ENCODE measurements at places on chromosomes 4 and X.

- no peak for DNase-seq
These were observed 46.8 kb downstream of the PSAPL1 start for GRCh38 chr4:7387925-7388324.

- peak; percentile 2 for DNase-seq
These were observed 122.3 kb downstream of the VCX3B start for GRCh38 chrX:8586953-8587352.

DNA sequence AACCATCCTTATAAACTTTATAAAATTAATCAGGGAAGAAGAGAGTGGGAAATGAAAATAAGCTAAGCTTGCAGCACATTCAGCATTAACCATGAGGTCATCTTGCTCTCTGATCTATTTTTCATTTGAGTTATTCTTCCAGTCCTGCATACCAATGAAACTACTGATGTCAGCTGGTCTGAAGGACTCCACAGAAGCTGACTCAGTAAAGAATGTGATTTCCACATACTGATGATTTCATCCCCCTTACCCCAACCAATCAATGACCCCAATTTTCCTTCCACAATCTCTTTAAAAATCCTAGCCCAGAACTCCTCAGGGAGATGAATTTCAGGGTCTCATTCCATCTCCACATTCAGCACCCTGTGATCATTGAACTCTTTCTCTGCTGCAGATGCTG is 18.8 kb upstream of the DSPP start:
- DNase-seq = no peak

- DNase-seq = no peak
These were observed 15.7 kb downstream of the SLC2A9 start for GRCh38 chr4:10005632-10006031.

DNA sequence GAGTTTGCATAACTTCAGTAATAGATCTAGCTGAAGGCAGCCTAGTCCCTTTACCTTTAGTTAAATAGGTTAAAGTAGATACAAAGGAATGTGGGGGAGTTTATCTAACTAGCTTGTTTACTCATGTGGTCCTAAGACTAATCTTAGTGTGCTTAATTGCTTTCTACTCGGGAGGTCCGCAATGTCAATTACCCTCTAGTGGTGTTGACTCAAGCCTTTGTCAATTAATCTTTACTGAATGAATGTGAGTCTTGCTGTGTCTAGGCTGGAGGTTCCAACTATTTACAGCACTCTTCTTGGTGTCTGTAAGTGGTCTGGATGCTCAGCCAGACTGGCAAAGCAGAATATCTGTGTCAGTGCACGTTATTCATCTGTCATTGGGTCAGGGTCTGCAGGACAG is 17.9 kb upstream of the YTHDC1 start:
- DNase-seq = no peak

GRCh38 chrX:136662976-136663375 is 15.0 kb downstream of the CD40LG start:
- no peak for DNase-seq

DNA sequence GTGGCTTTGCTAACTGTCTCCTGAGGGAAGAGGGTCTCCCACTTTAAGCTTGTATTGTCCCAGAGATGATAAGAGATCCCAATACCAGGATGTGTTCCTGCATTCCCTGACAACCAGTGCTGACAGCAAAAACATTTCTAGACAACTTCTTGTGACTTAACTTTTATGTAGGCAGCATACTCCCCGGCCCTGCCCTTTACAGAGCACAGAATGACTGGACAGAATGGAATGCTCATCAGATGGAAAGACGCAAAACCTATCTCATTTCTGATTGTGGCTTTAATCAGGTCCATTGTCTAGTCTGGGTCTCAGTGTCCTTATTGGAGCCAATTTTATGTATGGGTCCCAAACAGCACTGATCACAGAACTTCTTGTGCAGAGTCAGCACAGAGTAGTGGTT is 18.2 kb upstream of the PLAC1 start:
- no peak for DNase-seq

GRCh38 chr4:89572224-89572858 is 264.6 kb downstream of the SNCA start:
- DNase-seq = peak; percentile 85

DNA sequence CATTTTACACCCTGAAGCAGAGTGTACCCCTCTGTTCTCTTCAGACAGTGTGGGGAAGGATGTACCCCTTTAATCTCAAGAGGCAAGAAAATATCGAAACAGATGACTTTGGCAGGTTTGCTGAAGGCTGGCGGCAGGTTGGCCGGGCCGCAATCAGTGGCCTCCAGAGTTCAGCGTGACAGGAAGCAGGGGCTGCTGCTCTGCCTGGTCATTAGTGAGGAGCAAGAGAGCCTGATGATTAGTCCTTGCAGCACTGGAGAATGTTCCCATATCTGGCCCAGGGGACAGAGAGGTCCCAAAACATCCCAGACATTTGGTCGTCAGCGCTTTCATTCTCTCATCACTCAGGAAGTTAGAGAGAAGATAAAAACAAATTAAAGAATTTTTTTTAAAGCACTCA is 352.8 kb downstream of the SPRY1 start:
- DNase-seq = no peak

DNA sequence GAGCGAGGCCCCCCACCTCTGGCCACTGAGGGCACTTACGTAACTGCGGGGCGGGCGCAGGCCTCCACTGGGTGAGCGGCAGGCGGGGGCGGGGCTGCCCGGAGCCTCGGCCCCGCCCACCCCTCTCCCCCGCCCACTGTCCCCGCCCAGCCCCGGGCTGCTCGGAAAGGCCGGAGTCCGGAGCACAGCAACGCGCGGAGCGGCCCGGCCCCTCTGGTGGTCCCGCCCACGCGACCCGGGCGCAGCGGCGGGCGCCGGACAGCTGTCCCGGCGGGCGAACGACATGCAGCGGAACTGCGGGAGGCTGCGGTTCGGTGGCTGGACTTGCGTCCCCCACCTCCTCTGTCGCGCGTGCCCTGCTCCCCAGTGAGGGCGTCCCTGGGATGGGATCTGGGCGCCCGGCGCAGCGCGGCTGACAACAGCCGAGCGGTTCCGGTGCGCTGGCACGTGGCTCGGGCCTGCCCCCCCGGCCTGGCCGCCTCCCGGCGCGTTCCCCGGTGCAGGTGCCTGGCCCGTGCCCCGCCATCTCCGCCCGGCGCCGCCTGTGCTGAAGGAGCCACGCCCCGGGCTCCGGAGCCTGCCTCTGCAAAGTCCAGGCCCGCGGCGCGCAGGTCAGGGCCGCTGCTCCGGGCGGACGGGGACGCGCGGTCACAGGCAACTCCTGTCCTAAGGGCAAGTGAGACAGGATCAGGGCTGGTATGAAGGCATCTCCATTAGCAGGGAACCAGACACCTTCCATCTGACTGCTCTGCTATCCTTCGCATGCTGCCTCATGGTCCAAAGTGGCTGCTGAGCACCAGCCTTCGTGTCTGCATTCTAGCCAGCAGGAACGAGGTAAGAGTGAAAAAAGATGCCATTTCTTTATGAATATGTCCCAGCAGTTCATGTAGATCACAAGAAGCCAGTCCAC is 21.8 kb upstream of the JAKMIP1 start:
- DNase-seq = no peak
